Stimulated activated CD8-positive, alpha-beta memory T cell treated with anti-CD3 and anti-CD28 coated beads, Interleukin-12 subunit alpha, Interleukin-12 subunit beta, amount 100 ng/mL, for 4 hours (primary cell): ENCODE measurements at places on chromosomes 4 and X.

GRCh38 chrX:57528670-57529255 is 63.0 kb upstream of the ZXDB start:
- DNase-seq = no peak

DNA sequence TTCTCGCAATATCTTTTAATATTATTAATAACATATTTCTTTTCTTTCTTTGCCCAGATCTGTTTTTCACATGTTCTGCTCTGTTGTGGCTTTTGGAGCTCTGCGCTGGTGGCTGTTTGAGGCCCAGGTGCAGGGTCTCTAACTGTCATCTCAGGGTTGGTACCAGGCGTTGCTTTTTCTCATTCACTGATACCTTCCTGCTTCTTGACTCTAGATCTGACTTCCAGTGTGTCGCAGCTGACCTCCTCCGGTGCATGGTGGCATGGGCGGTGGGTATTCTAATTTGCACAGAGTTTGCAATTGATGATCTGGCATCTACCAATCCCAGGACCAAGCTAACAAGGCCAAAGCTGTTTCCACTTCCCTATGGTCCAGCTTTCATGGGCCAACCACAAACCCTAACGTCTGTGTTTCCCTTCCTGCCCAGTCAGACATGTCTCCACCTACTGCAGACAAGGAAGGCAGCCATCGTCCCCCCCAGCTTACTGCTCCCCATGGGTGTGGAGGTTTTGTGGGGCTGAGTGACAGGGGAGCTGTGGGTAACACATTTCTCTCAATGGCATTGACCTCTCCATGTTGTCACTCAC is 25.2 kb downstream of the LETM1 start:
- DNase-seq = no peak

DNA sequence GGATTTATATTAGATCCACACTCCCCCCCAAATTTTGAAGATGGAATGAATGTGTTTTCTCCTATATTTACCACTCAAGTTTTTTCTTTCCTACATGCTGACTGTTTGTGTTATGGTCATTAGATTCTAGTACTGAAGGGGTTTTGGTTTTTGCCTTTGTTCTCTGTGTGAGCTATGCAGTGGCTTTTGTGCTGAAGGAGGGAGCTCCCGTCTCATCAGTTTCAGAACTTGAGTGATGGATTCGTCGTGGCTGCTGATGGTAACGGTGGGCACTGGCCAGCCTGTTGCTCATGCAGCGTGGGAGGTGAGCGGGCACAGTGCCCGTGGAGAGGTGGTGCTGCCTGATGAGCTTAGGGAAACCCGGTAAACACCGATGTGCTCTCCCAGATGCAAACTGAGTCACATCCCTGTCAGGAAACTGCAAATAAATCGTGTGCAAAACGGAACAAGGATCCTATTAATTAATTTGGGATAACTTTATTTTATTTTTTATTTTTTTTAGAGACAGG is 101.5 kb downstream of the SORBS2 start:
- no peak for DNase-seq

DNA sequence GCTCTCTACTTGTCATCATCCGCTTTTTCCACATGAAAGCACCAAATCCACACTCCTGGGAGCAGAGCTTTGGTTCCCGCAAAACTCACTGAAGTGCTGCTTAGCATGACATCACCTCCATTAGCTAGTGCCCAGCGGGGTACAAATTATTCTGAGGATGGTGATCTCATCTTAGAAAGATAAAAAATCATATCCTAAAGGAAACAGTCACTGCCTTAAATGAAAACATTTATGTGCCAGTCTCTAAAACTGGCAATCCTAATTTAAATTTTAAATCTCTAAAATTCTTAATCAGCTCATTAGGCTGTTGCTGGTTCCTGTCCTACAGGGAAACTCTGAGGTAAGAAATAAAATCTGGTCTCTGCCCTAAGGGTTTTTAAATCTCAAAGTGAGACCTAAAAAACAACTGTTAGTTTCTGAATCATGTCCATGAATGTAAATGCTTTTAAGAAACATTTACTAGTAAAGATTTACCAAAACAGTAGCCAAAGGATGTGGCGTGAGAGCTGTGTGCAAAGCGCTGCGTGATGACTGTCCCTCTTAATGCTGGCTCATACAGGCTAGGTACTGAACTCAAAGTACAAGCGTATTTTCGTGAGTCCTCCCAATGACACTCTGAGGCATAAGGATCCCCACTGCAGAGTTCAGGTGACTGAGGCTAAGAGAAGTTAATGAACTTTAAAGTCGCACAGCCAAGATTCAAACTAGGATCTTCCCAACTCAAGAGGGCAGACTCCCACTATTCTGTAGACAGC is 4.5 kb downstream of the CASP3 start:
- DNase-seq = no peak

DNA sequence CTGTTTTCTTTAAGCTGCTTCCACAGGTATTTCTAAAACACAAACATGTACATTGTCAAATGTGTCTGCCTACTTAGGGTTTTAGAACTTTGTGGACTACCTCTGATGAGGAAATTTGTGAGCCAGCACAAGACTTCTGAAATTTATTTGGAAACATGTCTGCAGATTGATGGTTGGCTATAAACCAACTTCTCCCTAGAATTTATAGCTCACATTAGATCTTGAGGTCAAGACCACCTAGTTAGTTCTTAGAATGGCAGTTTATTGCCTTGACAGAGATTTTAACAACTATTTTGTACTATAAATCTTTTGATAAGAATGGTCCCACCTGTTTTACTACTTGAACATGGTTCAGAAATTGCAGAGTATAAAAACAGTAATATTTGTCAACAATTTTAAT is 72.7 kb upstream of the AADAT start:
- no peak for DNase-seq

- no peak for DNase-seq
Observed at GRCh38 chr4:136302566-136302965, 1229.7 kb downstream of the PCDH18 start.

- no peak for DNase-seq
Observed at GRCh38 chr4:99201690-99202089, 17.4 kb downstream of the ADH6 start.

- no peak for DNase-seq
Observed at GRCh38 chrX:8323356-8323755, 141.3 kb upstream of the VCX3B start.

- DNase-seq = no peak
Observed at GRCh38 chrX:23246001-23246400, 88.6 kb upstream of the PTCHD1 start.

GRCh38 chrX:84078991-84079390 is 109.0 kb downstream of the RPS6KA6 start:
- no peak for DNase-seq

DNA sequence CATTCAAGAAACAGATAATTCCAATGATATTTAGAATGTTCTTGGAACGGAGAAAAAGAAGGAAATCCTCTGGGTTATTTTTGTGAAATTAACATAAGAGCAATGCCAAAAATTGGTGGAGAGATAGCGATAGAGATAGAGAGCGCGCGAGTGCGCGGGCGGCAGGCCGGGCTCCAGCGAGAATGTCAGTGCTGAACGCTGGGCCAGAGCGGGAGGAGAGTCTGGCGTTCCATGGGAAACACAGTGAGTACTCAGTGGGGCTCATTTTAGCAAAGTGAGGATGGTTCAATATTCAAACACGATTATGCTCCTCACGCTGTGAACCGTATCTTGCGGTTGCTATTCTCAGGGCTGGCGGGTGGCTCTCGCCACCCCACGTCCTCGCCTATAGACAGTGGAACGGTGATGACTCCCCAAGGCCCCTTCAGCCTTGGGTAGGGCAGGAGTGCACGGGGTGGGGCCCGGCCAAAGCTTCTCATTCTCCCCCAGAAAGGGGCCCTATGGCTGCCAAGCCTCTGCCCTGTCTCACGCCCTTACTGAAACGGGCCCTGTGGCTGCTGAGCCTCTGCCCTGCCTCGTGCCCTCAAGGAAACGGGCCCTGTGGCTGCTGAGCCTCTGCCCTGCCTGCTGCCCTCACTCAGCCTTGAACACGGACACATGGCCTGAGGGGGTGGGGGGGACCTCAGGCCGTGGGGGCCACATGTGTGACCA is 16.9 kb downstream of the CPLX1 start:
- DNase-seq = no peak

- DNase-seq = no peak
Observed at GRCh38 chr4:10589321-10589720, 95.2 kb downstream of the CLNK start.

- DNase-seq = no peak
Observed at GRCh38 chrX:16466640-16467432, 183.1 kb upstream of the S100G start.

DNA sequence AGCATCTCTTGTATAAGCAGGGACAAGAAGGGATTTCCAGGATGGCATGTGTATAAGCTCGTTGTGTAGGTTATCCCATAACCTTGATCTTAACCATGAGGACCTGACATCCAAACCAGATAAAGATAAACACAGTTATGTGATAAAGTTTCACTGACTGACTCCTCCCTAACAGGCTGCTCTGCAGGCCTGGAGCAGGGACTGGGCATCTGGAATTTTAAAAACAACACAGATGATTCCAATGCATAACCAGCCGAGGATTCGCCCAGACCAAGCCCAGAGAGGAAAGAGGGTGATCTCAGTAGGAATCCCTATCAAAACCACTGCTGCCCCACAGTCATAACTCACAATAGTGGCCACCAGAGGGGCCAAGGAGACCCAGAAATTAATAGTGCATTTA is 22.7 kb downstream of the KLF3 start:
- DNase-seq = no peak

GRCh38 chrX:135737366-135738071 is 24.1 kb downstream of the CT45A1 start:
- DNase-seq = no peak

DNA sequence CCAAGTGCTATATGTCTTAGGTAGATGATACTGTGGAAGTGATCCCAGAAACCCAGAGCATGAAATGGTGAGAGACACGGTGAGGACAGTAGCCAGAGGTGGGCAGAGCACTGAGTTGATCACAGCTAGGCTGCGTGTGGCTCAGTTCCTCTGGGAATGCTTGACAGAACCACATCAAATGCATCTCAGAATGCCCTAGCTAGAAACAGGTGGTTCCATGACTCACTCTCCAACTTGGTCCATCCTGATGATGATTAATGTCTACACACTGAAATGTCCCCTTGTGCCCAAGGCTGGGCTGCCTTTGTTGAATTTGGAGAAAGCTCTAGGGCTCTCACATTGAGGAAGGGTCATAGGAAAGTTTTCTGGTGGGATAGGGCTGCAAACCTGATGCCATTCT is 113.6 kb downstream of the ZNF518B start:
- no peak for DNase-seq

DNA sequence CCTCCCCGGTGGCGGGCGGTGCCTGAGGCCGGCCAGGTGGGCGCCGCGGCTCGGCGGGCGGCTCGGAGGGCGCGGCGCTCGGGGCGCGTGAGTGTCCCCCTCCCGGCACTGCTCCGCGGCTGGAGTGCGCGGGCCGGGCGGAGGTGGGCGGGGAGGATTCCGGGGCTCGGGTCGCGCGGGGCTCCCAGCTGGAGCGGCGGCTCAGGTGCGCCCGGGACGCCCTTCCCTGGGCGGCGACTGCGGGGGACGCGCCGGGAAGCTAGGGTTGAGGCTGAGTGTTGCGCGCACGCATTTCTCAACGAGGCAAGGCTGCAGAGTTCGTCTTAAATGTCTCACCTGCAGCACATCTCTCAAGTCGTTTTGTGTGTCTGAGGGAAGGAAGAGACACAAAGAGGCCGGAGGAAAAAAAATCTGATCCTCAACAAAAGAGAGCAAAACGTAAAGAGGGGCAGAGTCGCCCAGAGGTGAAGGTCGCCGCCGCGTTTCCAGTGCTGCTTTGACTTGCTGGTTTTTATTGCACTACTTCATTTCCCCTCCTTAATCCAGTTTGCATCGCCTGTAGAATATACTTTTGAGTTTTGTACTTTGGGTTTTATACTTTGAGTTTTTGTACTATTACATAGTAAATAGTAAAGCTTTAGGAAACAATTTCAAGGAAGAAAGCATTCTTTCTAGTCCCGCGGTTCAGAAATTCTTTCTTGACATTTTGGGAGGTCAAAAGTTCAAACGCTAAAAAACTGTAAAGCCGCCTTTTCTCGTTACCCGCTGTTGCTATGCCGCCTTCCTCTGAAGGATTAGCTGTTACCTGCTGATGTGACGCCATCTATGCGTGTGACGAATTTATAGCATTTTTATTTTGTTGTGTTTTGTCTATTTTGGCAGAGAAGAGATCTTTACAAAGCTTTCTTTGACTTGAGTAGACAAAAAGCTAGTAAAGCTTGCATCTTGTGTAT is 106.5 kb upstream of the STOX2 start:
- DNase-seq = no peak

GRCh38 chr4:93178279-93178678 is 650.3 kb upstream of the ATOH1 start:
- no peak for DNase-seq

- no peak for DNase-seq
Observed at GRCh38 chrX:38669428-38669827, 108.1 kb downstream of the TSPAN7 start.

GRCh38 chr4:54954656-54955388 is 170.6 kb downstream of the KDR start:
- DNase-seq = no peak

DNA sequence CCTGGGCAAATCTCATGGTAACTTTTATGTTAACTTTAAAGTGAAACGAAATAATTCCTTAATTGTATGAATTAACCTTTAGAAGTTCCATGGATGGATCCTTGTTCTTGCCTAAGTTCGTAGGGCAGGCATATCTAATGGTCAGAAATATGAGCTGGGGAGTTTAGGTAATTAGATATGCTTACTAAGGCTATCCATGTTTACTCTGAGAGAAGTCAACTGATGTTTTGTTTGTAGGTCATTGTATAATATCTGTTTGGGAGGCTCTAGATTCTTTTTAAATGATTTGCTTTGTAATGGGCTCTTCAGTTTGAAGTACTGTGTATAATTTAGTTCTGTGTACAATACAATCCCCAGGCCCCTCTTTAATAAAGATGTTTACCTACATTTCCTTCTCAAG is 117.0 kb downstream of the DCK start:
- no peak for DNase-seq

GRCh38 chr4:86960557-86960961 is 25.7 kb downstream of the AFF1 start:
- DNase-seq = no peak

DNA sequence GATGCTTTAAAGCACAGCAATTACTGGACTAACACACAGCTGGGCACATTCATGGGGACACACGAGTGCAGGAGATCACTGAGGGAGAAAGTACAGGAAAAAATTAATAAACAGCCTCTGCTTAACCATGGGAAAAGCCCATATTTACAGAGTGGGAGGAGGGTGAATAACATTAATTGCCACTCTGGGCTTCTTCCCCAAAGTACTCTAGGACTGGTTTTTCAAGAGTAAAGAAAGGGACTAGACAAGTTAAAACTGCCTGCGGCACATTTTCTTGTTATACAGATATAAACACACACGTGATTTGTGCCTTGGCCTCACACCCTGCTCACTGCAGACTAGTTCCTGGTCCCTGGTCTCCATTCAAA is 179.7 kb upstream of the TET2 start:
- DNase-seq = no peak

GRCh38 chrX:101409043-101409442 is 1.0 kb downstream of the HNRNPH2 start:
- DNase-seq = no peak

GRCh38 chr4:52670739-52671138 is 11.6 kb upstream of the USP46 start:
- no peak for DNase-seq
